ENCODE measurements at places on chromosomes 12 and 14. TPM values are rescaled to one million over a fixed set of nuclear protein-coding genes. Genes with fewer than 3 reads are reported as not detected.

- DNase-seq, result no peak
Observed at GRCh38 chr14:75234173-75235115, 44.2 kb upstream of the FOS start.

GRCh38 chr14:103563844-103564505 lies 1.2 kb downstream of the COA8 start:
- DNase-seq, result no peak

DNA sequence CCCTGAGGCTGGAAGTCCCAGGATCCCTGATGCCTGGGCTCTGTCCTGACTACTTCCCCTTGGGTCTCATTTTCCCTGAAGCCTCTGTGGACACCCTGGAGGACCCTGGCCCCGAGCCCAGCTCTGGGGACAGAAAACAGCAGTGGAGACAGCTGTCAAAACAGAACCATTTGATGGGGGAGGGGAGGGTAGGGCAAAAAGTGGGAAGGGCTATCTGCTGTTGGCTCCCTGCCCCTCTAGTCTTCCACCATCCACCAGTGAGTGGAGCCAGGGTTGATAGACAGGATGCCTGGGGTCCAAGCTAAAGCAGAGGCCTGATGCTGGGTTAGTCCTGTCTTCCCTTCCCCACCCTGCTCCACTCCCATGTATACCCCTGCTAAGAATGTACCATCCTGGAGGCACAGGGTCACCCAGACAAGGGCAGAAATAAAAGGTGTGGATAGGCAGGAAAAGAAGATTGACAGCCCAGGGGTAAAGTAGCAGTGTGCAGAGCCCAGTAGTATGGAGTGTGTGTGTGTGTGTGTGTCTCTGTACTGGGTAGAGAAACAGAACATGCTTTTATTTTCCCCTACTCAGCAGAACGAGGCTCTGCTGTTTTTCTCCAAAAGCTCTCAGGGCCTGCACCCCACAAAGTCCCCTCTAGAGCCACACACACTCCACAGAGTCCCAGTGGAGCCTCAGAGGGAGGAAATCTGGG lies 9.8 kb downstream of the ZNF385A start:
- no peak for DNase-seq

The NINJ2 gene
- total RNA-seq, result 7.4 TPM

DNA sequence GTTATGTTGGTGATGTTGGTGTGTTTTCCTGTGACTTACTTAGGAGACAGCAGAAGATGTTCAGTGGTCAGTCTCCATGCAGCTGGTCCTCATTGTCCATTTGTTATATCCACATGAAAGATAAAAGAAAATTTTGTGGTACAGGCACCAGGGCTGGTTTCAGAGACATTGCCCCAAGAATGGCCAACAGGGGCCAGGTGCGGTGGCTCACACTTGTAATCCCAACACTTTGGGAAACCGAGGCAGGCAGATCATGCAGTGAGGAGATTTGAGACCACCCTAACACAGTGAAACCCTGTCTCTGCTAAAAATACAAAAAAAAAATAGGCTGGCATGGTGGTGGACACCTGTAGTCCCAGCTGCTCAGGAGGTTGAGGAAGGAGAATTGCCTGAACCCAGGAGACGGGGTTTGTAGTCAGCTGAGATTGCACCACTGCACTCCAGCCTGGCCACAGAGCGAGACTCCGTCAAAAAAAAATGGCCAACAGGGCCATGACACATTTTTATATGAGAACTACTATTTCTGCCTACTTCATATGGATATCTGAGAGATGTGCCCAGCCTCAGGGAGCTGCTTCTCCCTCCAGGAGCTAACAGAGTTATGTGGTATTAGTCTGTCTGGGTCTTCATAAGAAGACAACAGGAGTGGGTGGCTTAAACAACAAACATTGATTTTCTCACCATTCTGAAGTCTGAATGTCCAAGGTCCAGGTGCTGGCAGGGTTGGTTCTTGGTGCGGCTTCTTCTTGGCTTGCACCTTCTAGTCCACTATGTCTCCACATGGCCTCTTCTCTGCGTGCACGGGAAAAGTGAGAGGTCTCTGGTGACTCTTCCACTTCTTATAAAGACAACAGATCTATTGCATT lies 821.7 kb downstream of the TMEM121 start:
- DNase-seq, result no peak

The IL22 gene
- total RNA-seq, result 0.69 TPM

DNA sequence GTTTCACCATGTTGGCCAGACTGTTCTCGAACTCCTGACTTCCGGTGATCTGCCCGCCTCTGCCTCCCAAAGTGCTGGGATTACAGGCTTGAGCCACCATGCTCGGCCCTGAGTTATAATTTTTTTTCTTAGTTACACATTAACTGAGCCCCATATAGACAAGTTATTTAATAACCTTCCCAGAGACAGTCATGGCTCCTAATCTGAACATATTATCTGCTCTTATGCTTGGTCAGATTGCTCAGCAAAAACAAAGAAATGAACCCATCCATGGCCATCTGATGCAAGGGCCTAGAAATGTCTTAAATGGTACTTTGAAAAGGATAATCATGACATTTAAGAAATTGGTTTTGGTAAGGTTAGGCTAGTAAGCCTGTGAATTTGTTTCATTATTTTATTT lies 13.0 kb downstream of the SAMD15 start:
- DNase-seq, result no peak

GRCh38 chr12:57148469-57149244 lies 1.2 kb upstream of the LRP1-AS start:
- DNase-seq, result no peak
